Right renal pelvis (tissue), 4 donors: ENCODE measurements at places on chromosomes 16 and 17. TPM values are rescaled to one million over a fixed set of nuclear protein-coding genes. Genes with fewer than 3 reads are reported as not detected.

CCDC78 gene
- 1.1 TPM for polyA plus RNA-seq

DNA sequence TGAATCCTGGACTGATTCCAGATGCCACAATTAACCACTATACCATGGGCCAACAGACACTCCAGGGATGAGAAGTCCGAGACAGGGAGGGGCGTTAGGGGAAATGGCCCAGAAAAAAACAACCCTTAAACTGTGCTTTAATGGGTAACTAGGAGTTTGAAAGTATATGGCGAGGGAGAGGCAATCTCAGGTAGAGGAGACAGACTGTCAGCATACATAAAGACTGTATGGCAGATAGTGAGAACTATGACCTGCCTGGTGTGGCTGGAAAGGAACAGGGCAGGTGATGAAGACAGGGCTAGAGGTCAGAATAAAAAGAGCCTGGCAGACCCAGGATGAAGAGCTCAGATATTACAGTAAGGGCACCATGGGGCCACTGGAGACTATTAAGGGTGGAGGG lies 8.1 kb downstream of the ZZEF1 start:
- DNase-seq: no peak

KRT27 gene
- not detected for polyA plus RNA-seq

DNA sequence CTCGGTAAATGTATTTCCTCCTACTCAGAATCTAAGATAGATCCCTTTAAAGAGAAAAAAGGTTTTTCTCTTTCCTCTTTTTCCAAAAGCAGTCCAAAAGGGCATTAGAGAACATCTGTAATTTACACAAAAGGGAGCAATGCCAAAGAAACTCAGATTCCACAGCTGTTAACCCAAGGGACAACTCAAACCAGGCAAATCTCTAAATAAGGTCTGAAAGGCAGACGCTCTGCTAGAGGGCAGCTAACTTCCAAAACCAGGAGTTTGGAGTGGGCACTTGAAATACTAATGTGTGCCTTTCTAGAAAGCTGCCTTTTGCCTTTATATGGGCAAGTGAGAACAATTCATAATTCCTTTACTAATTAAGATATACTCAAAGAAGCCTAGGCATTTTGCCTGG lies 435.7 kb downstream of the ZFHX3 start:
- no peak for DNase-seq

RFWD3 gene
- 26.6 TPM for polyA plus RNA-seq

DNA sequence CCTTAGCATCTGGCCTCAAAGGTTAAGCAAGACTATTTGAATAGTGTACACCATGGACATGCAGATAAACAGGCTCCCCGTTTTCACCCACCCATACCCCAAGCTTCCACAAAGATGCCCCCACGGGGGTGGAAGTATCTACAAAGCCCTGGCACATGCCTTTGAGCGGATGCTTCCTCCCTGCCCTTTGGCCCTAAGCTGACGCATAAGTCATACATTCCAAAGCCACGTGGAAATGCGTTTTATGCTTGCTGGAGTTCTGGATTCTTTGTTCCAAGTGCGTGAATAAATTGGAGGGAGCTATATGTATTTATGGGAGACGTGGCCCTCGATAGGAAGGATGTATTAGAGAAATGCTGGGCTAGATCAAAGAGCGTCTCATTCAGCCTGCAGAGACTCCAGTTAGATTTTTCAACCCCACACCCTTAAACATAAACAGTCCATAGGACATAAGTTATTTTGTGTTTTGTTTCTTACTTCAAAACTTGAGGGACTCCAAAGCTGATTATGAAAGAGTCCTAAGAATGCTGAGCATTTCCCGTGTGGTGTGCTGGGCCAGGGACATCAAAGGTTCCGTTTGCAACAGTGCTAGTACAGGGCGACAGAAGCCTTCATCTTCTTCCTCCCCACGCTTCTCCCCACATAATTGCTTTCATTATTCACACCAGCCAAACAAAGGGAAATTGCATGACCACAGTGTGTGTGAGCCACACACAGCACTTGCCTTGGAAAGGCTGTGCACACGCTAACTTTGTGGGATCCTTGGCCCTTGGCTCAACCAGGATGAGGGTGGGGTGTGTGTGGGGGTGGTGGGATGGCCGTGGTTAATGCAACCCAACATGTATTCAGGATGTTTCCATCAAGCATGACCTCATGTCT lies 73.6 kb downstream of the WIPI1 start:
- DNase-seq: no peak

KRTAP9-2 gene
- polyA plus RNA-seq: not detected

DNA sequence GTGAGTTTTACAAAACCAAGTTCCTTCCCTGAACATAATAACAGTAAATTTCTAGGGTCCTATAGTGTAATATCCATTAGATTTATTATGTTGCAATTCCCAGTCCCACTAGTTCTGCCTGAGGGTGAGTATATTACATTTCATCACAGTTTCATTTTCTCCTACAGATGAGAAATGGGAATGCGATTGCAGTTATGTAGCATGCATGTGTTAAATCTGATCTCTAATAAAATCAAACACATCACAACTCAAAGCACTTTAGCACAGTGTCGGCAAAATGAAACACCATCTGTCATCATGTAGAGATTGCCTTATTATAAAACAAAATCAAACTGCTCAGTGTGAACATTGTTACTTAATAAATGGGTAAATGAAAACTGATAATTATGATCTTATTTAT lies 180.5 kb upstream of the TOX3 start:
- no peak for DNase-seq

HEATR3 gene
- polyA plus RNA-seq: 20.2 TPM

- DNase-seq: no peak
These were observed 6.7 kb downstream of the NTHL1 start for GRCh38 chr16:2040787-2041522.

TRPV3 gene
- polyA plus RNA-seq: 1.1 TPM

DNA sequence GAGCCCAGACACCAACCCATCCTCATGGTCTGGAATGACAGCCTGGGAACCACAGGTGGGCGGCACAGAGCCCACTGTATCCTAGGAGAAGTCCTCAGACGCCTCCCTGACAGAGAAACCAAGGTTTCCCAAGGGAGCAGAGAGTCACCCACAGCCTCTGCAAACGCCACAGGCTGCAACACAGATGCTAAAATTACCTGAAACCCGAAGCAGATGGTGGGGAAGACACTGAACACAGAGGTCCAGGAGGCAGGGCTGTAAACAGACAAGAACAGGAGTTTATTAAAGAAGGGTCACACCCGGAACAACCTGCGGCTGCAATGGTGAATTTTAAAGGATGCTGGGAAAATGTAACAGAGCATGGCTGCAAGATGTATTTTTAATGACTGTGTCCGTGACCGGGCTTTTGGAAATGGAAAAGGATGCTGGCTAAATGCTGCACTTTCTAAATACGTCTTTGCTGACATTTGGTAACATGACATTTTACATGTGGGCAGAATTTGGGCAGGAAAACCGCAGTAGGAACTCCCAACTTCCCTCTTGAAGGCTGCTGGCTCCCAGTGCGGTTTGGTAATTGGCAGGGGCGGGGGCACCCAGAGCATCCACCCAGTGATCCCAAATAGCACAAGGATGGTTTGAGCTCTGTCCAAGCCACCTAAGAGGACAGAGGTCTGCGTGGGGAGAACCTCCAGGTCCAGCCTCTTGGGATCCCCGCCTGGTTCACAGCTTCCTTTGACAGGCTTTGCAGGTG lies 13.1 kb downstream of the SLC38A8 start:
- no peak for DNase-seq

- no peak for DNase-seq
These were observed 56.5 kb downstream of the DNAH2 start for GRCh38 chr17:7774055-7774521.

GRCh38 chr17:43952351-43952723 lies 1.4 kb downstream of the PYY start:
- DNase-seq: no peak

- no peak for DNase-seq
These were observed 53.3 kb upstream of the BCAR1 start for GRCh38 chr16:75304521-75305363.

SP6 gene
- polyA plus RNA-seq: 3.3 TPM

- DNase-seq: no peak
These were observed 1.3 kb upstream of the UBALD2 start for GRCh38 chr17:76263896-76264295.

GRCh38 chr16:22314661-22315626 lies 17.7 kb downstream of the POLR3E start:
- no peak for DNase-seq

DNA sequence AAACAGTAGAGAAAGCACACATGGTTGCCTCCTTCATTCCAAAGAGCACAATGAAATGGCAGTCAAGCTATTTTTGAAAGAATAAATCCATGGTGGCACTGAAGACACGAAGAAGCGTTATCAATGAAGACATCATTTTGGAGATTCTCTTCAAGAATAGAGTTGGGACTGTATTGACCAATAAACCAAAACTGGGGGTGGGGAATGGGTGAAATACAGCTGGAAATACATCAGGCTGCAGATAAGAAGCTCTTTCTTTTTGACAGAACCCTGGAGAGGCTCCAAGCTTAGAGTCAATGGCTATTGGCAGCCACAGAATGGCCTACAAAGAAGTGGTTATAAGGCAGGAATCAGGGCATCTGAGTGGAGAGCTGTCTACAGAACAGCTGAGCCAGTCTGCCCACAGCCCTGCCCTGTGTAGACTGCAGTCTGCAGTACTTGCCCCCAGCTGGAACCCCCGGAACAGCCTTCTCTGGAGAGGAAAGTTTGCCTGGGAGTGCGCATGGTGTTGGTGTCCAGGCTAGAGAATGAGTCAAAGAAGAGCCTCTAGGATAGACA lies 100.4 kb downstream of the STX8 start:
- DNase-seq: no peak

DNA sequence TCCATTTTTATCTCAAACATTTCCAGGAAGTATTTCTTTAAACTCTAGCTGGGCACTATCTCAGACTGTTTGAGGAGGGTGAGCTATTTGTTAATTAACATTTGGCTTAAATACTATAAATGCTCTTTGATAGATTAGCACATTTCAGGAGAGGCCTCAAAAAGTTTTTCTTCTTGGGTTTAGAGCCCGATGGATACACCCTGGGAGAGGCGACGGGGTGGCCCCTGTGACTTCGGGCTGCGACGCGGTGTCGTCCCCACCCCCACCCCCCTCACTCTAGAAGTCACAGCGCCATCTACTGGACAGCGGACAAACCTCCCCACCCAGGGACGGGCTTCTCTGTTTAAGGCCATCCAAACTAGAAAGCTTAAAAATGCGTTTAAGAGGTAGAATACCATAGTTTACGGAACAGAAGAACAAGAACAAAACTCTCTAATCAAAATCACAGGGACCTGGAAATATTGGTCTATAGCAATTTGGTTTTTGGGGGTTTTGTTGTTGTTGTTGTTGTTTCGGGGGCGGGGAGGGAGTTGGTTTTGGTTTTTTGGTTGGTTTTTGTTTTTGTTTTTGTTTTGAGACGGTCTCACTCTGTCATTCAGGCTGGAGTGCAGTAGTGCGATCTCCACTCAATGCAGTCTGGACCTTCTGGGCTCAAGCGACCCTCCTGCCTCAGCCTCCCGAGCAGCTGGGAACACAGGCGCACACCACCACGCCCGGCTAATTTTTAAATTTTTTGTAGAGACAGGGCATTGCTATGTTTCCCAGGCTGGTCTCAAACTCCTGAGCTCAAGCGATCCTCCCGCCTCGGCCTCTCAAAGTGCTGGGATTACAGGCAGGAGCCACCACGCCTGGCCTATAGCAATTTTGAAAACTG lies 254.4 kb downstream of the C16orf95 start:
- no peak for DNase-seq

DNA sequence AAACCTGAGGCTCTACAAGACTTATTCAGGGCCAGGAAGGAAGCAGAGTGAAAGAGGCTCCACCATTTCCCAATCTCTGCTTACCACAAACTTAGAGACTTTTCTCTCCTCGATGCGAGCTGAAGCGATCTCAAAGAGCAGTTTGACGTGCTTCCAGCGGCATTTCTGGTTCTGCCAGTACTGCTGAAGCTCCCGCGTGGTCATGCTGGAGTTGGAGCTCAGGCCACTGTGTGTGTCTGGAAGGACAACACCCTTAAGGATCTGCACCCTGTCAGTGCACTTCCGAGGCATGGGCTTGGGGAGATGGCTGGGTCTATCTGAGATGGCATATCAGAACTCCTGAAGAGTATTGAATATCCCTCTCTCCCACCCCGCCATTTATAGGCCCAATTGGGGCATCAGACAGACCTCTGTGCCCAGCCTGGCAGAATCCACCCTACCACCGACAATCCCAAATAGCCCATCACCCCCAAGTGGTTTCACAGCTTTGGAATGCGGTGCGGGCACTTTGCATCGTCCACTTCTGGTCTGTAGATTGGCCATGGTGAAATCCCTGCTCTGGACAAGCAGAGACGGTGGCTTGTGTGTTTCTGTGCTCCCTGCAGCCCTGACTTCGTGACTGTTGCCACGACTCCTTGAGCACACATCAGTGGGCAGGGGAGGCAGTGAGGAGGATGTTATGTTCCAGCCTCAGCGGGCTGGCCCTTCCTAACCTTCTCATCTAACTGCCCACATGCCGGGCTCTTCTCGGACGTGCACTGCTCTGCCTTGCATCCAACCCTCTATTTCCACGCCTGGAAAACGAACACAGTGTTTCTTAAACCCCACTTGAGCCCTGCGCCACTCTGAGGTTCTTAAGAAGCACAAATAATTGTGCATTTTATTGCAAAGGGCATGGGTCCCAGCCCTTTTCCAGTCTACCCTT lies 5.2 kb downstream of the SNX20 start:
- DNase-seq: no peak

- no peak for DNase-seq
These were observed 174.2 kb downstream of the CYLD start for GRCh38 chr16:50916040-50916439.

GRCh38 chr16:89256651-89257254 lies 39.2 kb downstream of the ZNF778 start:
- peak; percentile 51 for DNase-seq

AATF gene
- polyA plus RNA-seq: 48.7 TPM

DNA sequence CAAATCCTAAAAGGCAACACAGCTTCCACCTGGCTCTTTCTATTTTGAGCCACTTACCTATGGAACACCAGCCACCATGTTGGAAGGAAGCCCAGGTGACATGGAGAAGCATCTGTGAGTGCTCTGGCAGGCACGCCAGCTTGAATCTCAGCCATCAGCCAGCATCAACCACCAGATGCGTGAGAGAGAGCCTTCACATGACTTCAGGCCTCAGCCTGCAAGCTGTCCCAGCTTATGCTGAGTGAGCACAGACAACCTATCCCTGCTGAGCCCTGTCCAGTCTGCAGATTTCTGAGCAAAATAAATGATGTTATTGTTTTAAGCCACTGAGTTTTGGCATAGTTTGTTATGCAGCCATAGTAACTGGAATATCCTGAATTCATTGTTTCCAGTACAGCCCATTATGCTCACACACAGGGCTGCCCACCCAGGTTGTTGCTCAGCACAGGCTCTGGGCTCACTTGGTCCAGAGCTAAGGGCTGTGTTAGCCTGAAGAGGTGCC lies 35.1 kb downstream of the TMEM238L start:
- no peak for DNase-seq

OR2C1 gene
- polyA plus RNA-seq: 0.73 TPM

CBX2 gene
- 24.6 TPM for polyA plus RNA-seq

GRCh38 chr17:17692353-17693252 lies 11.3 kb downstream of the RAI1 start:
- DNase-seq: no peak

INO80E gene
- polyA plus RNA-seq: 56.0 TPM

CRISPLD2 gene
- 7.2 TPM for polyA plus RNA-seq

HELZ gene
- polyA plus RNA-seq: 37.0 TPM

CMTM3 gene
- 64.7 TPM for polyA plus RNA-seq

GRCh38 chr16:50297301-50298074 lies 31.1 kb downstream of the ADCY7 start:
- DNase-seq: no peak
